ENCODE measurements at places on chromosomes 12 and 14.

DNA sequence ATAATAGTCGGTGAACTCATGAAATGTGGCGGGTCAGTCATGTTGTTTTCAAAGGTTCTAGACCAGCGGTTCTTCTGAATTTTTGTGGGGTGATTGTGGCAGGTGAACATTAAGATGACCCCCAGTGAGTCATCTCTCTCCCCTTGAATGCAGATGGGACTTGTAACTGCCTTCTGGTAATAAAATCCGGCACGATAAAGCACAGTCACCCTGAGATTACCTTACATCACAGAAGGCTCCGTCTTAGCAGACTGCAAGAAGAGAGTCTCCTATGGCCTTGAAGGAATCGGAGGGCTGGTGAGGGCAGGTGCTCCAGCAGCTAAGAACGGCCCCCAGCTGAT is 189.6 kb downstream of the FOXN3 start:
- no peak for DNase-seq

- no peak for DNase-seq
Observed at GRCh38 chr12:101086490-101087135, 123.4 kb downstream of the SLC5A8 start.

DNA sequence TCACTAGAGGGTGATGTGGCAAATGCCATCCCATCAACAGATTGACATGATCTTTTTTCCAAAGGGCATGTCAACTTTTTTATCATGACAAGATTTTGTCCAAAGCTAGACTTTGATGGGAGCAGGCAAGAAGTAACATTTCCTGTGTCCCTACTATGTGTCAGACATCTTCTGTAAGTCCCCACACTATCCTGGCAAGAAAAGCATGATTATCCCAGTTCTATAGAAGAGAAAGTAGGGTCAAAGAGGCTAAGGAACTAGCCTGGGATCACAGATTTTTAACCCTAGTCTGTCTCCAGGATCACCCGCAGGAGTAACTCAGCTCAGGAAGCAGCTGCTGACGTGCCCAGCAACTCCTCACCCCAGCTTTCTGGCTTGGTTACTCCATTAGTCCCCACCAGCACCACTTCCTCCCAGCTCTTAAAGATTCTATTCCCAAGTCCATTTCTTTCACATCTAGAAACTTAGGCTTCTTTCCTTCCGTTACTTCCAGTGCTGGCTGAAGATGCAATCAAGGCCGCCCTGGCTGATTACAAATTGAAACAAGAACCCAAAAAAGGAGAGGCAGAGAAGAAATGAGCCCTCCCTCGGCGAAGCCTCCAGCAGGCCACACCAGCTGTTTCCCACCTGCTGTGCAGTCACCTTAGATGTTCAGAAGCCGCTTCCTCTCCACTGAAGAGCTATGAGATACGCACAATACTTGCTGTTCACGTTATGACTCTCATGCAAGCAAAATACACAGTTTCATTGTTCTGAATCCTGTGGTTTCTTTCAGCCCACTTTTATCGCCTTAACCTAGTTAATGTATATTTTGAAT is 6.2 kb downstream of the ISCU start:
- no peak for DNase-seq

DNA sequence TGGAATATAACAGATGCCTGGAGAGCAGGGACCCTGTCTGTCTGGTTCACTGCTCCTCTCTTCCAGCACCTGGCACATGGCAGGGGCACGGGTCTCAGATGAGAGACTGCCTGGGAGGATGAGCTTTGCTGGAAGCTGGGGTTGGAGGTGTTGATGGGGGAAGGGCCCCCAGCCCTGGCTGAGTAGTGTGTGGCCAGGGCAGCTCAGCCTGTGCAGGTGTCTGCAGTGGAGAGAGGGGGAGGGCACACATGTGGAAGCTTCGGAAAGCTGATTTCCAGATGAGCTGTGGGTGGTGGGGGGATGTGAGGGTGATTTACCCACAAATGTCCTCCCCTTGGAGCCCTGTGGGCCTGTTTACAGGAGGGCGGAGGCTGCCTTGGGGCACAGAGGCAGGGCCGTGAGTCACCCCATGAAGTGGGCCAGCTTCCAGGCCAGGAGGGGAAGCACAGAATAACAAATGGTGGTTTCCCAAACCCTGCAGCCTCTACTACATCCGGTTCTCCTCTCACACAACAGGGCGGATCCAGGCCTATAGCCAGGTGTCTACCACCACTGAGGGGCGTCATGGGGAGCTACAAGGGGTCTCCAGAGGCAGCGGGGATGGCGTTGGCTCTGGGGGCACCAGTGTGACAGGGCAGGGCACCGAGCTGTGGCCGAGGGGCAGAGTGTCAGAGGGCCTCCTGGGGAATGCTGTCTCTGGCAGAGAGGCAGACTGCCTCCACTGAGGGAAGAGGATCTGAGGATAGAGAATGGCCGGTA is 11.0 kb downstream of the KRT7 start:
- peak; percentile 99 for DNase-seq

- DNase-seq, result no peak
Observed at GRCh38 chr14:59309291-59309900, 120.9 kb downstream of the DAAM1 start.

GRCh38 chr12:27284021-27284420 is 39.9 kb downstream of the STK38L start:
- DNase-seq, result no peak

GRCh38 chr12:32499048-32499447 is 99.7 kb downstream of the FGD4 start:
- no peak for DNase-seq

GRCh38 chr14:34766060-34766459 is 51.7 kb upstream of the CFL2 start:
- DNase-seq, result no peak

Data from Caki2 (cell line).